CD4-positive, alpha-beta T cell (primary cell): ENCODE measurements at places on chromosomes 4 and X.

DNA sequence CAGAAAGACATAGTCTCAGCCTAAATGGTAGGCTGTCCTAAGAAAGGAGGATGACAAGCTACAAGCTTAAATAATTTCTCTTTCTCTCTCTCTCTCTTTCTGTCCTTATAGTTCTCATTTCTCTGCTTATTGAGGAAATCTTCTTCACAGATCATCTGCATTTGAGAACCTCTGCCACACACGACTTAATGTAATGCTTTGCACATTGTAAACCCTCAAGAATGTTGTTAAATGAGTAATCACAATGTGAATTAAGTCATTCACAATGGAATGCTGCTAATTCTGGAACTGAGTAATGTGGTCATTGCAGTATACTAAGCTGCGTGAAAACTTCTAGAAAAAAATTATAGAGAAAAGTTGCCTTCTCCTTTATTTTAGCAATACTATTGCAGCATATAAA lies 508.9 kb upstream of the FTHL17 start:
- no peak for DNase-seq

- DNase-seq = no peak
These were observed 356.0 kb upstream of the RASGEF1B start for GRCh38 chr4:81827577-81828202.

DNA sequence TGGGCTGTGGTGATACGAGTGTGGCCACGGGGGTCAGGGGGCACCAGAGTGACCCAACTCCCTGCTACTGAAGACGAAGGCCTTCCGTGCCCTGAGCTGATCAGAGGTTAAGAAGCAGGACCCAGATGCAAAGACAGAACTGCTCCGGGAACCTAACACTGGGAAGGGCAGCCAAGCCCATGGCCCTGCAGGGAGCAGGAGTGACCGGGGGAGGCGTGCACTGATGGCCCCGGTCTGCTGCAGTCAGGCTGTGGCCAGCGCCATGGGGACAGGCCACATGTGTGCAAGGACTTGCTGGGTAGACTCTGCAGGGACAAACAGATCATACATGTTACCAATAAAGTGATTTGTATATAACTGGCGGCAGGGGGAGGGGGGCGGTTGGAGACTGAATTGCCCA lies 74.6 kb downstream of the ACOX3 start:
- no peak for DNase-seq

DNA sequence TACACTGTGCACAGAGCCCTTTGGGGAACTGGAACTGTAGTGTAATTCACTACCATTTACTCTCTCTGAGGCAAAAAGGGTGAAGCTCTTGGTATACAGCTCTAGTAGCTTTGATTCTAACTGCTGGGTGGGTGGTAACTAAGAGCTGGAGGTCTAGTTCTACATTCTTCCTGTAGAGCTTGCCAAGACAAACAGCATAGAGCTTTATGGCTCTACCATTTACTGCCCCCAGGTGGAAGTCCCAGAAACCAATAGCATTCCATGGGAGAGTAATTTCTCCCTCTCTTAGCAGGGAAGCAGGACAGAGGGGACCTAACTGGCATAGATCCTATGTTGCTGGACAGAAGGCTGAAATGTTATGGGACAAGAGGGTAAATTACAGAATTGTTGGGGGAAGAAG lies 26.7 kb downstream of the HDAC8 start:
- DNase-seq = no peak

GRCh38 chr4:1283711-1284110 lies 6.0 kb upstream of the MAEA start:
- no peak for DNase-seq

DNA sequence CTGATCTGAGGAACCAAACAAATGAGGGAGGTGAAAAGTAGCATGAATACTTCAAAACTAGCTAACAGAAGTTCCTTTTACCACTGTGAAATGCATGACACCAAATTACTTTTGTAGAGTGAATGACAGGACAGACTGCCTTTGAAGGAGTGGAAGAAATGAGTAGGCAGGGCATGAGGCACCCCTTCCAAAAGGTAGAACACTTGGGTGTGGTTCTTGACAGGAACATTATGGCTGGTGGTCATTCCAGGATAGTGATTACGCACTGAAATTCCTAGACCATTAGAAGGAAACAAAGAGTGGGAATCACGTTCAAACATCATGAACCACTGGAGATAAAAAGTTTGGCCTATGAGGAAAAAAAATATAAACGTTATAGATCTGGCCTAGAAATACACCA lies 4.9 kb downstream of the HUWE1 start:
- no peak for DNase-seq

- no peak for DNase-seq
These were observed 565 bp upstream of the ZNF41 start for GRCh38 chrX:47483306-47484268.

DNA sequence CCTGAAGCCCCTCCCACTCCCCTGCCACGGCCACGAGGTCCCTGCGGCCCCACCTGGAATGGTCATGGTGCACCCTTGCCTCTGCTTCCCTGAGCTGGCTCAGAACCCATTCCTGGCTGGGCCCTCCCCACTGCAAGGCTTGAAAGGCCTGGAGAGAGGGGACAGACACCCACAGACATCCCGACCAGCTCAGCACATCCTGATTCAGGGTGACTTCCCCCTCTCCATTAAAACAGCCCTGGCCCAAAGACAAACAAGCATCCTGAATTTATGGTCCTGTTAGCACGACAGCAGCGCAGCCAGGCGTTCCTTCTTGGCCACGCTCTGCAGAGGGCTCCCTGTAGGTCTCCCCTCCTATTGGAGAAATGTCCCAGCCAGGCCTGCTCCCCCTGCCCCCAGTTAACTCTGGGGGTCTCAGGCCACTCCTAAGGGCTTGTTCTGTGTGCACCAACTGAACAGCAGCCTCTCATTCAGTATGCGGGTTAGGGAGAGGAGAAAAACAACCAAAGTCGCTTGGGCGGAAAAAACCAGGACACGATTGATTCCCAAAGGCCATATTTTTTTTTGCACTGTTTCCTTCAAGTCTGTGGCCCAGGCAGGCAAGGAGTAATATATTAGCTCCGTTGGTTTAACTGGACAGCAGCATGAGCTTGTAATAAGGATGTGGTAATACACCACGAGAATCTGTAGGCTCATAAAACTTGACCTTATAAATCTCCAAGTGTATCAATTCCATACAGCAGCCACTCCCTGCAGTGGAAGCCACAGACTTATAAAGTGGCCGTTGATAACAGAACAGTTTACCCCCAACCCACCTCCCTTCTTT lies 106.7 kb upstream of the MSX1 start:
- no peak for DNase-seq

GRCh38 chr4:99755223-99755944 lies 61.2 kb upstream of the DAPP1 start:
- no peak for DNase-seq
